ENCODE measurements at places on chromosomes 7 and 10. TPM values are rescaled to one million over a fixed set of nuclear protein-coding genes. Genes with fewer than 3 reads are reported as not detected.
A peak's percentile ranks its signal among the peaks of the same experiment; 100 is the strongest.

DNA sequence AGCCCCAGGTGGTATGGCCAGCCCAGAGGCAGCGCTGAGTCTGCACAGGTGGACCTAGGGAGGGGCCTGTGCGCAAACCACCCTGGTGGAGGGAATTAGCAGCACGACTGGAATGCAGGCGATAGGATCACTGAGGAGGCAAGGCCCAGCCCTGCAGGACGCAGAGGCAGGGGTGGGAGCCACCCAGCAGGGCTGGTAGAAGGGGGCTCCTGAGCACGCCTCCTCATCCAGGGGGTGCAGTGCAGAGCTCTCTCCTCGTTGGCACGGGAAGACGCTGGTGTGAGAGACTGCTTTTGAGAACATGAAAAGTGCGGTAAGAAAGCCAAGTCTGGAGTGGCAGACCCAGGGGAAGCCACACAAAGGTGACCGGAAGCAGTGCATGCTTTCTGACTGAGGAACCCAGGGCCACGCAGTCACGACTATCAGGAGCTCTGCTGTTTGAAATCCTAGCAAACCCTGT is 6.0 kb downstream of the FXYD4 start:
- DNase-seq, result no peak

- DNase-seq, result no peak
These were observed 35.9 kb upstream of the PRKCQ start for GRCh38 chr10:6615971-6616370.

GRCh38 chr10:103800789-103801540 is 54.4 kb downstream of the SH3PXD2A start:
- peak; percentile 40 for DNase-seq

DNA sequence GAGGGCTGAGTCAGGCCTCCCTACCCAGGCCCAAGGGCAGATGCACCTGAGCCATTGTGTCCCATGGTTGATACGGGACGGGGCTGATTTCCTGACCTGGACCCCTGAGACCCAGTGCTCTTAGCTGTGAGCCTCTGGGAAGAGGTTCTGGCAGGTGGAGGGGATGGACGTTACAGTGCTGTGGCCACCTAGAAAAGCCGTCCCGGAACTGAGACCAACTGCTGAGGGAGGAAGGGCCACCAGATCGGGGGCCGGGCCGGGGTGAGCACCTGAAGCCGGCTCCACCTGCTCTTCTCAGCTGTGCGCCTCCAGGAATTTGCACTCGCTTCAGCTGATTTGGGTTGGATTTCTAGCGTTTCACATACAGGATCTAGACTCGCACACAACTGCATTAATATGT is 35.4 kb downstream of the CHST12 start:
- DNase-seq, result no peak

GRCh38 chr7:138665669-138666140 is 35.5 kb downstream of the SVOPL start:
- DNase-seq, result no peak

GRCh38 chr10:6171881-6172695 is 30.6 kb upstream of the PFKFB3 start:
- peak; percentile 86 for DNase-seq

DNA sequence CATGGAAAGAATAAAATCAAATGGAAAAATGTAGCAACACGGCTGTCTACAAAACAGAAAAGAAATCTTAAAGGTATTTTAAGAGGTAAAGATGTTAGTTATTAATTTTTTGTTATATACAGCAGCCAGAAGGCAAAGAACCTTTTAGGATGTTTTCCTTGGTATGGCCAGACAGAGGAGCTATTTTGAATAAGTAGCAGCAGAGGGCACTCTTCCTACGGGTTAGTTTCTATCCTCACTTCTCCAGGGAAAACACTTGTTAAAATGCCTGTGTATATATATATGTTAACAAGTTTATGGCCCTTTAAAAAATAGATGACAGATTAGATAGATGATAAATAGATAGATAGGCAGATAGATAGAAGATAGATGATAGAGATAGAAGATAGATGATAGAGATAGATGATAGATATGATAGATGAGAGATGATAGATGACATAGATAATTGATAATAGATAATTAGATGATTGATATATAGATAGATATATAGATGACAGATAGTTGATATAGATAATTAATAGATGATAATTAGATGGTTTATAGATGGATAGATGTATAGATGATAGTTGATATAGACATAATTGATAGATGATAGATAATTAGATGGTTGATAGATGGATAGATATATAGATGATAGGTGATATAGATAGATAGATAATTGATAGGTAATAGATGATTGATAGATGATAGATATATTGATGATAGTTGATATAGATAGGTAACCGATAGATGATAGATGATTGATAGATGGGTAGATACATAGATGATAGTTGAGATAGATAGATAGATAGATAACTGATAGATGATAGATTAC is 57.8 kb upstream of the WIPF3 start:
- DNase-seq, result no peak

- DNase-seq, result peak; percentile 57
These were observed 23.9 kb downstream of the NRF1 start for GRCh38 chr7:129635300-129636029.

DNA sequence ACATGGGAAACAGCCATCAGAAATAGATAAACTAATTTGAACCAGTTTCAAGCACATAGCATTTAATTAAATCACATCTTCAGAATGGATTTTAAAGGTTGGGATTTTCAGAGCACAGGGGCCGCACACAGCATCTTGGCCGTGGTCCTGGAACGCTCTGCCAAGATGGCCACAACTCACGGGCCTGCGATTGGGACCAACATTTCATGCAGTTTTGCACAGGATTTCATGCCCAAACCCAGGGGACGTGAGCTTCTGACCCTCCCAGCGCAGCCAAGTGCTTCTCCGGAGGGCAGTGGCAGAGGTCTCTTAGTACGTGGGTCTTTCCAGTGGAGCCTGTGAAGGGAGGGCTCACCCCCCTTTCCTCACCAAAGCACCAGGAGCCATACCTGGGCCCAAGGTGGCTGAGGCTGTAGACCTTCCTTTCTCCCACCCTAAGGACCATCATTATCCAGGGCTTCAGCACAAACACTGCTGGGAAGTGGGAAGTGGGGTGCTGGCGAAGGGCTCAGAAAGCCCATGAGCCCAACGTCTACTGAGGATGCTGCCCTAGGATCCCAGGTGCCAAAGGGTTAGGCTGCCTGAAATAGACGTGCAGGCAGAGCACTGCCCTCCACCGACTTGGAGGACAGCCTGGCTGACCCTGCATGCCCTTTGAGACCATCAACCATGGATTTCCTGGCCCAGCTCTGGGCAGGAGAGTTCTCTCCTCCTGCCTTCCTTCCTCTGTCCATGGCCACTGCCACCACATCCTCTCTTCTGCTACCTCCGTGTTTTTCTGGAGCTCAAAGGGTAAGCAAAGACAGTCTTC is 611.2 kb upstream of the MGMT start:
- DNase-seq, result no peak

GRCh38 chr7:2158331-2159175 is 74.2 kb downstream of the MAD1L1 start:
- DNase-seq, result peak; percentile 26

DNA sequence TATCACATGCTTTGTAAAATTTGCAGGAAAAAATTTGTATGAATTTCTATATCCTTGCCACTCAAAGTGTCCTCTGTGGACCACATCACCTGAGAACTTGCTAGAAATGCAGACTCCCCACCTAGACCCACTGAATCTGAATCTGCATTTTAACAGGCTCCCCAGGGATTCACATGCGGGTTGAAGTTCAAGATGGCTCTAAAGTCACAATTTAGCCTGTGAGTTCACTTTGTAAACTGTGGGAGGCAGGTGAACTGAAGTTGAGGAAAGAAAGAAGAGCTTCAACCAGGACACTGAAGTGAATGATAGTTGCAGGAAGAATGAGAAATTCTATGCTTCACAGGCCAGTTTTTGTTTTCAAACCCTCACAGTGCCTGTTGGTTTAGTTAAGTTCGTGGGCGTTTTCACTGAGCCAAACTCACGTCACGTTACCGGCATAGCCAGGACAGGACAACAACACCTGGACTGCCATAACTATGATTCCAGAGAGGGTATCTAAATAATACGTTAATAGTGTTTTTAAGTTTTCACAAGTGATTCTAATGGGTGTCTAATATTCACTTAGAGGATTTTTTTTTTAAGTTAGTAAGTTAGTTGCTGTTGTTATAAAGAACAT is 240.0 kb downstream of the PHTF2 start:
- DNase-seq, result no peak

DNA sequence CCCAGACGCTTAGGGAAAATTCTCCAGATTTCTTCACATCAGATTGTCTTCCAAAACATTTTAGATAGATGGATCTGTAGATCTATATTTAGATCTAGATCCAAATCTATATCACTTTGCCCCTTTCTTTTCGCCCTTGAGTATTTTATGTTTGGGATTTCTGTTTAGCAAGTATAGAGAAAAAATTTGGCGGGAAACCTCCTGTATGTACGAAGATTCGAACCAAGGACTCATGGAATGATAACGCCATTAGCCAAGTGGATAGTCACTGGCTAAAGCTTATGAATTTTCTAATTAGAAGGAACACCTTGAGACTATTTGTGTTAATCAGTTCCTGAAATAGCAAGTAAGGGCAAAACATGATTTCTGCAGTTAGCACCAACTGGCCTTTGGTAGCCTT is 1.2 kb downstream of the THNSL1 start:
- no peak for DNase-seq

- DNase-seq, result no peak
These were observed 14.0 kb downstream of the ITGB1 start for GRCh38 chr10:32943854-32944661.

DNA sequence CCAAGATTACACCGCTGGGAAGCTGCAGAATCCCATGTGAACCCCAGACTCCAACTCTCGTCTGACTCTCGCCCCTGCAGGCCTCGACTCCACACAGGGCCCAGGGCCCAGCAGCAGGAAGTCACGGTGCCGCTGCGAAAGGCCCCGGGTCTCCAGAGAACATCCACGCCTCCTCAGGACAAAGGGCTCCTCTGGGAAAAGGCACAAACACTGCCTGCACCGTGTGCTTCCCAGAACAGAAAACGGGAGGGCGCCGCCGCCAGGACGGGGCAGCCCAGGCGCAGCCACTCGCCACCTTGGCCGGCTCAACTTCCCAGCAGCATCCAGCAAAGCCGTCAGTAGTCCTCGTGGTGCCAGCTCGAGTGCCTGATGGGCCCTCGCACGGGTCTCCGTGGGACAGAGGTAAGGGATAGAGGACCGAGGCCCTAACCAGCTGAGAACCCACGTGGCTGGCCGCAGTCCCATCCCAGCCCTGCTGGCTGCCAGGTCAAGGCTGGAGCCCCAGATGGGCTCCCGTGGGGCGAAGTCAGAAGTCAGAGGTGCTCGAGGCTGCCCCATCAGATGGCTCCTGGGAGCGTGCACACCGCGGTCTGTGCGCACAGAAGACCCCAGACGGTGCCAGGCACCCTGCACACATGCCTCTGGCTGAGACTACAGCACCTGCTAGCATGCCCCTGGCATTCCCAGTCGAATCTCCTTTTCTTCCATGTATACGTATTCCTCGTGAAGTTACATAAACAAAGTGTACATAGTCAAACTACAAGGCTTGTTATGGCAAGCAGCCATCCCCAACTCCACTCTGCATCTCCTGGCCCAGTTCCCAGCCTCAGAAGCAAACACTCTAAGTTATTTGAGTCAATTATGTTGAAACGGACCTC is 60.2 kb downstream of the MAD1L1 start:
- no peak for DNase-seq

DNA sequence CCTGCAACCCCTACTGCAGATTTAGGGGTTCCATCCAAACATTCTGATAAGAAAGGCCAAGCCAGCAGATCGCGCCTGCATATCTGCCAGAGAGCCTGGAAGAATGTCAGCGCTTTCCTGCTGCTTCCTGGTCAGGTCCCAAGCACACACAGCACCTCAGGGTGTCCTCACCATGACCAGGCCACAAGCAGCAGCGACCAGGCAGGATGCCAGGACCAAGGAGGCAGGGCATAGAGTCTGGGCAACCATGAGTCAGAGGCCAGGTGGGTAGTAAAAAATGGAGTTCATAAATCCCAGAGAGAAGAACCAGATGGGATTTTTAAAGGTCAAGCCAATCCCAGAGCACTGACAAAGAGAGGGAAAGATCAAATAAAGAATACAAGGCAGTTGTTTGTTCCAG is 5.5 kb upstream of the FAM131B start:
- no peak for DNase-seq

DNA sequence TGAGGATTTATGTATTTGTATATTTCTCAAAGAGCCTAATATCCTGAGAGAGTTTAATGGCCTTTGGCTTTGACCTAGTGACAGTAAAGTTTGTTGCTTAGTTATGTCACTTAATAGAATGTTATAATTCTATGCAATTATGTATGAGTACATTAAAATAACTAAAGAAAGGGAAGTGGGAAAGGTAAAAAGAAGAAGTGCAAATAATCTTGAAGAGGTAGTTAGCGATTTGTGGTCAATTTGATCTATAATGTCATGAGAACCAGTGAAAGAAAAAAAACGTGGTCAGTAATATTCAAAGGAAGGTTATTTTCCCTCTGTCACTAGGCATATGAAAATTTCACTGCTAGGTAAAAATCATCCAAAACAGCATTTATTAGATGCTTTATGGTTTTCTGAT is 143.4 kb upstream of the LSM8 start:
- DNase-seq, result no peak

DNA sequence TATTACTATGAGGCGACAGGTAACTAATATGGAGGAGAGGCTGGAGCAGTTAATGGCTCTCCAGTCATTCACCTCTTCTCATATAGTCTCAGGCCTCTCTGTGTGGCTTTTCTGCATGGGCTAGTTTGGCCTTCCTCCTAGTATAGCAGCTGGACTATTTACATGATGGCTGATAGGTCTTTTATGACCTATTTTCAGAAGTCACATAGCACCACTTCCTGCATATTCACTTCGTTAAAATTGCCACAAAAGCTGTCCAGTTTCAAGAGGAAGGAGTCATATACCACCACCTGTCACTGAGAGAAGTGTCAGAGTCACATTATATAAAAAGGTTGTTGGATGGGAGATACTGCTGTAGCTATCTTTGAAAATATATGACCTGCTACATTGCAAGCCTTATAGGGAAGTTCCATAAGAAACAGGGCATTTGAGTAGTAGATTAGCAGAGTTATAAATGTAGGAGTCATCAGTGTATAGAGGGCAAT is 8.0 kb upstream of the DMTF1 start:
- DNase-seq, result no peak

Gene LRRTM3
- total RNA-seq, result not detected

Gene CEP55
- not detected for total RNA-seq

Gene ATXN7L1
- 3.0 TPM for total RNA-seq

Gene HPSE2
- 0.17 TPM for total RNA-seq

Gene NCF1
- 2.1 TPM for total RNA-seq

Gene DGKI
- 0.56 TPM for total RNA-seq
